ENCODE measurements at places on chromosomes 12 and 14.

- peak; percentile 45 for DNase-seq
Measured at GRCh38 chr12:120249875-120250795, 15.4 kb downstream of the PXN start.

DNA sequence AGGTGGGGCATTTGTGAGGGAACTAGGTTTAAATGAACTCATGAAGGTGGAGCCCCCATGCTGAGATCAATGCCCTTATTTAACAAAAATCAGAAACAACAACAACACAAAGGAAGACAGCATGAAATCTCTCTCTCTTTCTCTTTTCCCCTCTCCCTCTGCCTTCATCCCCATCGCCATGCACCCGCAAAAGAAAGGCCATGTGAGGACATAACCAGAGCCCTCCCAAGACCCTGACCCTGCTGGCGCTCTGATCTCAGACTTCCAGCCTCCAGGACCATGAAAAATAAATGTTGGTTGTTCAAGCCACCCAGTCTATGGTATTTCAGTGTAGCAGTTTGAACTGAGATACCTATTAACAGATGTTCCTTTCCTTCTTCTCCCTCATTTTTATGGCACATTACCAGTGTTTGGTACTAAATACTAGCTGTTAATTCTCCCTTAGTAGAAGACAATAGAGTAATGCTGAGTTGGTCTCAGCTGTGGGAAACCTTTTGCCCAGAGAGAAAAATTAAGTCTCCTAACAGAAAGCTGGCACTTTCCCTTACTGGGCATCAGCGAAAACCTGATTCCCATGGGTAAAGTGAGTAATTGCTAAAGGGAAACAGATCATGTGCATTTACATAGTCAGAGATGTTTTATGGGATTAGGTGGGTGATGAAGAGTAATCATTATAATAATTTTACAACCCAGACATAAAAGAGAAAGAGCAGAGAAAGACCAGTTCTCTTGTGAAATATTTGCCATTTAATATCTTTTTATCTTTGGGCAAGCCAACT is 264.0 kb upstream of the PLEKHG7 start:
- DNase-seq, result no peak

- no peak for DNase-seq
Measured at GRCh38 chr12:132454193-132454932, 35.6 kb upstream of the FBRSL1 start.

DNA sequence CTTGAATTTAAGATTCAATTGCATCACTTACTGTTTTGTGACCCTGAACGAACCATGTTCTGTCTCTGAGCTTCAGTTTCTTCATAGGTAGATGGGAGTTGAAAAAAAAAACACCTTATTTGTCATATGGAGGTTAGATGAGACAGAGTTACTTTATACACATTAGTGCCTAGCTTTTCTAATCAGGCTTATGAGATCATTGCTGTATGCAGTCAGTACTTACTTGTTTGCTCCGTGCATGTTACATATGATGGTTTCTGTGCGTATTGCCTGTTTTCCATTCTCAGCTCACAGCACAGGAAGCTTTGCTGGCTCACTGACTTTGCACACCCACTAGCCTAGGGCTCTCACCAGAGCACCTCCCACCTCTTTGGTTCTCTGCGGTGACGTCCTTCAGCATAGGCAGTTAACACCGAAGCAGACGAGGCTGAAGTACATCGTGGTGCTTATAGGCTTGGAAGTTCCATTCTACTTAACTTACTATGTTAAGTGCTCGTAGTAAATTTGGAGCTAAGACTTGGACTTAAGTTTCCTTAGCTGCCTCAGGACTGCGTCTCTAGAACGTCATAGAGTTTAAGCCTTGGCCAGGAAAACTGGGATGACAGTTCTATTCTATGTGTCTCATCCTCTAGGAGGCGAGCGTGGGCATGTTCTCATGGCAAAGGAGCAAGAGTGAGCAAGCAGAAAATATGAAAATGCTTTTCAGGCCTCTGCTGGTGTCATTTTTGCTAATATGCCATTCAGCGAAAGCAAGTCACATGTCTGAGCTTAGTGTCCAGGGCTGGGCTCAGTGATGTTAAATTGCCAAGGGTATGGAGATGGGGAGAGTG is 57.3 kb downstream of the NRXN3 start:
- DNase-seq, result no peak

DNA sequence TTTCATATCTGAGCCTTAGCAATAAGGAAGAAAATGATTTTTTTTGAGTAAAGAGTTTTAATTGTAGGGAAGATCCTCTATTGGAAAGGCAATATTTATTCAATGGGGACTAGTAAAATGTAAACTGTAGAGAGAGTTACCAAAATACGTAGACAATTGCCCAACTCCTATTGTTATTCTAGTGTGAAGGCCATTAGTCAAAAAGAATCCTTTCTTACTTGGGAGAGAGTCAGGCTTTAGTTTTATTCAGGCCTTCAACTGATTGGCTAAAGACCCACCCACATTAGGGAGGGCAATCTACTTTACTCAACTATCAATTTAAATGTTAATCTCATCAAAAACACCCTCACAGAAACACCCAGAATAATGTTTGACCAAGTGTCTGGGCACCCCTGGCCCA is 485.8 kb upstream of the ATXN7L3B start:
- DNase-seq, result no peak

GRCh38 chr14:51443195-51444018 is 203.4 kb downstream of the TMX1 start:
- no peak for DNase-seq

DNA sequence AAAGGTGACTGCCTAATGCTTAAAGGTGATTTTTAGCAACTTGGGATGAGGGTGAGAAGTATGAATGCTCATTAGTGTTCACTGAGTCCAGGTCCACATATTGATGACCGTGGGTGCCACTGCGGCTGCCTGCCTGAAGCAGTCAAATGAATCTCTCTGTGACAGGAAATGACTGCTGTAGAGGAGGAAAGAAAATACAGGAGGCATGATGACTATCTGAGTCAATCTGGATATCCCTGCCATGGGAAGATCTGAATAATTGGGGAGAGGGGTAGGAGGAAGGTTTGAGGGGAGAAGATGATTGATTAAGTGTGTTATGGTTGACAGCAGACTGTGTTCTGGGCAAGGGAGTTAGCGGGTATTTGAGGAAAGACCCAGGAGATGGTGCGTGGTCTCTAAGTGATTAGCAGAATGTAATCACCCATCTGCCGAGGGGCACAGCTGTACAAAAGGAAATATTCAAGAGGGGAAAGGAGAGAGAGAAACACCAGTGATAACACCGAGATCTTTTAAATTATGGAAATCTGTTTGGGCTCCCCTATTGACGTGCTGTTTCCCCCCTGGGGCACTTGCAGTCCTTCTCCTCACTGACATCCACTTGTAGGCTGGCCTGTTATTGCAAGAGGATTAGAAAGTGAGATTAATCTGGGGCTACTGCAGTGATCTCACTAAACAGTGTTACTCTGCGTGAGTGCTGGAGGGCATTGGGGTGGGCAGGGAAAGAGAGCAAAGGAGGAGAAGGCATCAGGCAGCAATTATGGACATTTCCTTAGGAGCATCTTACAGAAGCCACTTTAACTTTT is 97.7 kb downstream of the AKAP6 start:
- DNase-seq, result no peak

DNA sequence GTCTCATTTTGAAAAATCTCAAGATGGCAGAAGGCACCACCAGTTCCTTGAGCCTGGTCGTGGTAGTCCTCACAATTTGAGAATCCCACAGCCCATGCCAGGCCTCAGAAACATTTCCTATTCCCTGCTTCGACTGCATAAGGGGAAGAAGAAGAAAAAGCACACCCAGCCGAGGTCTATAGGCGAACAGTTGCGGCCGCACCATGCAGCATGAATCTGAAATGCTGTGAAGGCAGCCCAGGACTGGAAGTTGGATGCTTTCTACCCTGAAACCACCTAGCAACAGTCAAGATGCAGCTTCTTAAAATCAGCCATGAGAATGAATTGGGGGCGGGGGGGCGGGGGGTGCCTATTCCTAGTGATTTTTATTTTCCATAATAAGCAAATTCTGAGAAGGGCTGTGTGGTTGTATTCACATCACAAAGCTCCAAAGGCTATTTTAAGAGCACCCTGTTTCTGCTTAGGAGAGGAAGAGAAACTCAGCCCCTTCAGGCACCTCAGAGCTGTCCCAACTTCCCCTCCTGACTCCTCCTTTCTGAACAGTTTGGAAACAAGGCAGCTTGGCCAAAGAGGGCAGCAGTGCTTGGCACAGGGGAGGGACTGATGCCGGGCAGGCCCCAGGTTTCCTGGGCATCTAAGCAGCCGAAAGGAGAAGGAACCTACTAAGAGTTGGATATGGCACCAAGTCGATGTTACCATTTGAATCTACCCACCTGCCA is 172.5 kb upstream of the FOXN3 start:
- no peak for DNase-seq

DNA sequence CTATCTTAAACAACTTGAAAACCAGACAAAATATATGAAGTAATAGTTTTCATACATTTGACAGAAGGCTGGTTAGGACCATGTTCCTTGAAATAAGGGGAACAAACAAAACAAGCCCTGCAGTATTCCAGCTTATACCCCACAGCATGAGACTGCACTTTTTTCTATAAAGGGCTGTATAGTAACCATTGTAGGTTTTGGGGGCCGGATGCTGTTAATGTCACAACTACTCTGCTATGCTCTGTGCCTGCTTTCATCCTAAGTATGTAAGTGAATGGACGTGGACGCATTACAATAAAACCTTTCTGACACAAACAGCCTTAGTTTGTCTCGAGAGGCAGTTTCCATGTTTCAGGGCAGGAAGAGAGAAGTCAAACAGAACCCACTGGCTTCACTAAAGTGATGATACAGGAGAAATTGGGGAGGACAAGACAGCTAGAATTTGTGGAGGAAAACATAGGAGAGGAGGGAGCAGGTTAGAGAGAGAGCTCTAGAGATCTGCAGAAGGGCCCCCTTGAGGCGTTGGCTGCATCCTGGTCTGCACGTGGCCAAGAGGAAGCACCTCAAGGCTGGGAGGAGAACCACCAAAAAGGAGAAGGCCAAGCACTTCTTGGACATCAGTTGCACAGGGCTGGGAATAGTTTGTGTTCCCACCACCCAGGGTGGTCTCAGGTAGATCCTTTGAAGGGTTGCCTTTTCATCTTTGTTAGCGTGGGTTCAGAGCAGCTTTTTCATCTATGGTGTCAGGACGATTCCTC is 63.7 kb downstream of the TRAF3 start:
- DNase-seq, result no peak

DNA sequence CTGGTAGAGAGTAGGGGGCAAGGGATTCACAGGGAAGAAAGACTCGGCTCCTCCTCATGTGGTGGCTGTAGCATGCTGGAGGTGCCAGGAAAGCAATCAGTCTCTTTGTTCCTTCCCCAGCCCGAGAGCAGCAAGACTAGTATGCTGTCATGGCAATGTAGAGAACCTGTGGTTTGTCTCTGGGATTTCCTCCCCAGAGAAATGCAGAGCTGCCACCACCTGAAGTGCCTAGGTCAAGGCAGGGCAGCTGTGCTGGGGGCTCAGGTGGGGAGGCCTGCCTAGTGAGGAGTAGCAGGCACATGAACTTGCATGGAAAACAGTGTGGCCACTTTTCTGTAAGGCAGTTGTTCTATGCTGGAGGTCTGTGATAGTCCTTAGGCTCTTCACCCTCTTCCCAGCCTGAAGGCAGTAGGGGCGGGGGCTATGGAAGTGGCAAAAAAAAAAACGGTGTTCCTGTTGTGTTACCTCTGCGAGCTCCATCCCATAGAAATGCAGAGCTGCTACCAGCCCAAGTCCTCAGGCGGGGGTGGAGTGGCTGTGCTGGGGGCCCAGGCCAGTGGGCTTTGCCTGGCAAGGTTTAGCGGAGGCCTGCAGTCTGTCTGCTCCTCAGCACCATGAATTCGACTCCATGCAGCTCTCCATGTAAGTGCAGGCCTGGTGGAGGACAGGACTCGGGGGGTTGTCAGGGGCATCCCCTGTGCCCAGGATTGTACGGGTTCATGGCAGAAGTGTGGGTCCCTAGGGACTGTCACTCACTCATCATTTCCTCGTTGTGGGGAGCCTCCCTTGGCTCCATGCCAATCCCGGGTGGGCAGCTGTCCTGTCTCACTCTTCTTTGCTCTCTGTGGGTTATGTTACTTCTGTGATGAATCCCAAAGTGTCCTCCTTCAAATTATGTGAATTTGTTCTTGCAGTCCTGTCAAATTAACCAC is 4.1 kb upstream of the CLEC4D start:
- no peak for DNase-seq

DNA sequence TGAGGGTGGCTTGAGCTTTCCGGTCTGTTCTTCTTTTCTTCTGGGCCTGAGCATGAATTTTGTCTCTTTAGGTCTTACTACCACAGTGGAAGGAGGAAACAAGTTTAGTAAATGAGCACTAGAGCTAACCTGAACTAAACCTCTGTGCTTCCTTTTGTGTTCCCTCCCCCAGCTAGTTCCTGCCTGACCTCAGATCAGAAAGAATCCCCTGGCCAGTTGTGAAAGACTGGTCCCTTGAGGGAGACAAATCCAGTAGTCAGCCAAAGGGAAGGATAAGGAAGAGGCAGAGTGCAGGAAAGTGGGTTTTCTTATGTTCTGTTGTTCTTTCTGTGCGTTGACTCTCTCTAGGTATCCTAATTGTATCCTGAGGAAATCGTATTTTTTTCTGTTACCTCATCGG is 17.5 kb downstream of the ZNF664 start:
- no peak for DNase-seq

DNA sequence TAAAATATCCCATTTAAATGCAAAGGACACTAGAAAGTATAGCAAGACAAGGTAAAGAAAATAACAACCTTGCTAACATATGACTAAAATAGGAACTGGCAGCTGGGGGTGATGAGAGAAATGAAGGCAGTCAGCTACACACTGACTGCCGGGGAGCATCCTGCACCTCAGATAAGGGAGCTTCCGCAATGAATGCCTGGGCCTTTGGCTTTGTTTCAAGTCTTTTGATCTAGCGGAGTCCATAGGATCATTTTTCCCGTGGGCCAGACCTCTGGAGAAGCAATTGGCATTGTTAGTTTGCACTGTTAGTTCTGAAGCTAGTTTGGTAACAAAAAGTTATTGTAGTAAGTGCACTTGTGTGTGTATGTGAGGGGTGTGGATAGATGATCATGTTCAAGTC is 639.9 kb downstream of the DIO2 start:
- no peak for DNase-seq

GRCh38 chr14:79562185-79562584 is 649.1 kb downstream of the DIO2 start:
- DNase-seq, result no peak

DNA sequence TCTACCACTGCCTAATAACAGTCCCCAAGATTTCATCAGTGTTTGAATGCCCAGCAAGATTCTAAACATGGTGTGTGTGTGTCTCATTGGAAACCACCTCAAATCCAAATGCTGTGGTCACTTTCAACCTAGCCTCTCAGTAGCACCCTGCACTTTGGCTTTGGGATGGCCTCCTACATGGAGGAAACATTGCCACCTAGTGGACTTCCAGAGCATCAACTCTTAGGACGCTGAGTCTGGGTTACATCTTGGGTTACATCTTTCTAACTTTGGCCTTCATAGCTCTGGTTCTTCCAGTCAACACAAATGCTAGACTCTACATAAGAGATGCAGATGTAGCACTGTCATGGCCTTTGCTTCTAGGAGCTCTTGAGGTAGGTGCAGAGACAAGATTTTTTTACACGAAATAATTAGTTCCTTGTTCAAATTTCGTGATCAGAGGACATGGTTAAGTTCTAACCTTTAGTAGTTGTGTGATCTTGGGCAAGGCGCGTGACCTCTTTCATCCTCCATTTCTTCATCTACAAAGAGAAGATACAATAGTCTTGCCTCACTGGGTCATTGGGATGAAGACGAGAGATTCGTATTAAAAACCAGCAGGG is 113.5 kb upstream of the VASH1 start:
- peak; percentile 19 for DNase-seq

- no peak for DNase-seq
Measured at GRCh38 chr14:70779667-70780066, 29.6 kb downstream of the MAP3K9 start.

GRCh38 chr12:56103823-56104108 is 593 bp upstream of the PA2G4 start:
- no peak for DNase-seq
